Activated CD4-positive, alpha-beta memory T cell treated with anti-CD3 and anti-CD28 coated beads, Interleukin-2, amount 10 ng/mL, durations not matched to agents 7 days and 5 days (primary cell): ENCODE measurements at places on chromosomes 4 and X. TPM values are rescaled to one million over a fixed set of nuclear protein-coding genes. Genes with fewer than 3 reads are reported as not detected.

MAMLD1 gene
- 5.1 TPM for total RNA-seq

MAGIX gene
- 2.0 TPM for total RNA-seq

DNA sequence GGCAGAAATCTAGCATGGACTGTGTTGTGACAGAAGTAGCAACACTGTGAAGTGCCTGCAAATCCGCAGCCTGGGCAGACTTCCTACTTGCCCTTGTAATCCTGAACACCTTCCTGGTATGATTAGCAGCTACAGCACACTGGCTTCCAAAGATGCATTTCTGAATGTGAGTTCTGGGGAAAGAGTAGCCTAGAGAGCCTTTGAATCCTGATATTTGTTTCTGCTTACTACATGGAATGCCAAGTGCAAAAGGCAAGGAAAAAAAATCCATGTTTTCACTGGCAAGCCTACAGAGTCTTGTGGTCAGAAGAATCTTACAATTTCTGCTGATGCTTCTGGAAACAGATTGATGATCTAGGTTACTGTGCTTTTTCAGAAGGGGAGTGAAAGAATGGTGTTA lies 223.7 kb downstream of the COL25A1 start:
- no peak for DNase-seq

GRCh38 chr4:69910016-69910782 lies 20.7 kb upstream of the CSN1S1 start:
- no peak for DNase-seq

ARMCX4 gene
- 2.8 TPM for total RNA-seq

NOX1 gene
- total RNA-seq, result not detected

DNA sequence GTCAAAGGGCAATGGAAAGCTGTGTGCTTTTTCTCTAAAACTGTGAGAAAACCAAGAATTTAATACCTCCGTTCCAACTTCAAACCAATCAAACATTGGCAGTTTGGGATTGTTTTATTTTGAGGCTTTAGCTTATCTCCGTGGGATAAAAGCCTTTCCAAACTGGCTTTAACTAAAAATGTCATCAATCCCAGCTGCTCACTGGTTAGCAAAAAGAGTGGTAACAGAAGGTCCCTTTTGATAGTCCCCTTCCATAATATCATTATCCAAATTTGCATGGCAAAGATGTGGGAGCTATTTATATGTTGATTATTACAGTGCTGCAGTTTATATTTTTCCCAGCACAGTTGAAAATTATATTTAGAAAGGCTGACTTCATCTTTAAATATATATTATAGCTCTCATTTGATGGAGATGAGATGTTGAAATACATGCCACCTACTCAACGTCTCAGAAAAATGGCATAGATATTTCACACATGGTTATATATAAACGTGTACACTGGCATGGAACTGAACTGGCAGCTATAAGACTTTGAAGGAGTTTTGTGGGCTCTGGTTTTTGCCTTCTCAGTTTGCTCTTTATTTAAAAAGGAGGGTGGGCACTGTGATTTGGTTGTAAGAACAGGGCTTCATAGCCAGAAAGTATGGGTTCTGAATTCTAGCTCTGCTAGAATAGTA lies 707.1 kb upstream of the SLIT2 start:
- no peak for DNase-seq

FSTL5 gene
- not detected for total RNA-seq

LYAR gene
- 49.8 TPM for total RNA-seq

GRCh38 chrX:19864736-19865135 lies 22.7 kb downstream of the SH3KBP1 start:
- DNase-seq, result no peak

GRCh38 chrX:34659575-34659974 lies 2.5 kb upstream of the TMEM47 start:
- no peak for DNase-seq

ADAM29 gene
- not detected for total RNA-seq

GRCh38 chr4:57905965-57906364 lies 795.8 kb upstream of the IGFBP7 start:
- DNase-seq, result no peak

GRCh38 chr4:1793940-1794808 lies 1.1 kb downstream of the FGFR3 start:
- no peak for DNase-seq

DNA sequence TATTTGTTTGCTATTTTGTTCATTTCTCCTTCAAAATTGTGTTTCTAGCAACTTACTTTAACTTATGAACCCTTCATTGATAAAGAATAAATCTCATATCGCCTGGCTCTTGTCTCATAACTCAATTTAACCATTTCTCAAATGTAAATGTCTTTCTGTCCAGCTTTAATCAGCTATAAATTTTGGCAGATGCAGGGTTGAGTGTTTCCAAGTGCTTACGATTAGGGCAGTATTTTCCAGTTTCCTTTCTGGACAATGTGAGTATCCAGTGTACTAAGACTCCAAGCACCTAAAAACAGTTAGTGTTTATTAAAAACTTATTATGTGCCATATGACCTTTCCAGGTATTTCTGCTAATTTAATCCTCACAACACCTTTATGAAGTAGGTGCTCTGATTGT lies 218.6 kb upstream of the GK2 start:
- no peak for DNase-seq

- DNase-seq, result no peak
Observed at GRCh38 chrX:3697701-3698279, 15.7 kb downstream of the PRKX start.

GRCh38 chr4:41882625-41883347 lies 52.4 kb upstream of the TMEM33 start:
- DNase-seq, result peak; percentile 60
